ENCODE measurements at places on chromosomes 5 and 9.

- no peak for DNase-seq
Observed at GRCh38 chr9:86303316-86303975, 21.1 kb upstream of the ISCA1 start.

GRCh38 chr9:133572821-133573361, 36.3 kb downstream of the FAM163B start:
- DNase-seq, result no peak

DNA sequence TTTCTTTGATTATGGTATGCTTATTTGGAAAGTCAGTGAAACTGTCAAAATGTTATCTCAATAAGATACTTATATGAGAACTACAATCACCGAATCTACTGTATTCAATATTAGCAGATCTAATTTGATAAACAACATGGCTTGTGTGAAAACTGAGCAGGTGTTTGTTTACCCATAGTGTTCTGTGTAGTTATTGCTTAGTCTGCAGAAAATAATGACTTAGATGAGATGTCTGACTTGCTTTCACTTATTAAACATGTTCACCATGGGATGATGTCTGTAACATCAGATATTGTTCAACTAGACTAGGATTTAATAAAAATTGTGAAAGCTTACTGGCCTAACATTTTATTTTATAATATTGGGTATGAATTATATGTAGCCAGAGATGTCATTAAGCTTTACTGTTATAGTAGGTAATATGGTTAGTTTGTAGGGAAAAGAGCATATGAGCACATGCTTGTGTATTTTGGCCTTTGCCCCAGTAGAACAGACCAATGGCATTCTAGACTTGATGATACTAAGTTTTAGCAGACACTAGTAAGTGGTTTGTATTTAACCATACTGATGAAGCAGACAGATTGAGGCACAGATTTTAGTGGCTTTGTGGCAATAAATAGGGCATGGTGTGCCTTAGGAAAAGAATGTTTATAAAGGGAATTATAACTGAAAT, 16.4 kb downstream of the SUB1 start:
- DNase-seq, result no peak

DNA sequence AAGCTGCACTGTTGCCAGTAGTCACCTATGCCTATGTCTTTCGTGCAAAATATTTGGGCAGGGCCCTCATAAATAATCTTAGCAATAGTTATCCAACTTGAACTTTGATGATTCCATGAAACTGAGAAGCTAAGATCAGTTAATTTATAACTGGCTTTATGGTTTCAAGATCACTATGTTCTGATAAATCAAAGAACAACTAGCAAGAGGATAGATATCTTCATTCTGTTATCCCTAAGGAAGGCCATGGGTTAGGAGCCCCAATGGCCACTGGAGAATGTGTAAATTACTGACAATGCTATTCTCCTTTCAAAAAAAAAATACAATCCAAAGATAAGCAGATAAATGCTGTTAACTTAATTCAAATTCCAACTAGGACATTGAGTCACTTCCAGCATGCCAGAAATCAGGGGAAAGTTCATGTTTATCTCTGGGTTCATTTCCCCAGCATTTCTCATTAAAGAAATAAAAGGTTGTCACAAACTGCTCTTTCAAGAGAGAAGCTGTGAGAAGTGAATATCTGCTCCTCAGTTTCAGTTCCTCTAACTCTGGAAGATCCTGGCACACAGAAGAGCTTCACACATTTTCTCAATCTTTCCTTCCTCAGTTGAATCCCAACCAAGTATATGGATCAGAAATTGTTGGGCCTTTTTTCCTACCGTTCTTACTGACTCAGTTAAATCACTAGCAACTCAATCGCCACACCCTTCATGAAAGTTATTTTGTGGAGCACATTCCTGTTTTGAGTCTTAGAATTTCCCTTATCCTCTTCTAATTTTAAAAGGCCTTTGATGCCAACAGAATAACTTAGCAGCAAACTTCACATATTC, 59.6 kb upstream of the SLC1A1 start:
- no peak for DNase-seq

- DNase-seq, result no peak
Observed at GRCh38 chr9:8622222-8622802, 822.7 kb upstream of the DMAC1 start.

- DNase-seq, result no peak
Observed at GRCh38 chr9:9750719-9751118, 862.1 kb downstream of the PTPRD start.

DNA sequence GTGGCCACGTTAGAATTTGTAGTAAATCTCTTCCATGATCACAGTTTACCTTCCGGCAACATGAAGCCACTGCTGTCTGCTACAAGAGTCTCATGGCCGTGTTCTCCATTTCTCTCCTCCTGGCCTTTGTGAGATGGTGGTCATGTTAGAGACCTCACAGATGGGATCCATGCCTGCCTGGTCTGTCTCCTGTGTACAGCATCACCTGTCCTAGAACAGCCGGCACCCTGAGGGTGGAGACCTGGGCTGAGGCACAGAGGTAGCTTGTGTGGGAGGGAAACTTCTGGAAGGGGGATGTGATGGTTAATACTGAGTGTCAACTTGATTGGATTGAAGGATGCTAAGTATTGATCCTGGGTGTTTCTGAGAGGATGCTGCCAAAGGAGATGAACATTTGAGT, 3.1 kb upstream of the FCN2 start:
- DNase-seq, result no peak

- DNase-seq, result no peak
Observed at GRCh38 chr9:114914139-114914538, 16.3 kb downstream of the TNFSF8 start.

- peak; percentile 59 for DNase-seq
Observed at GRCh38 chr9:130128251-130128650, 44.0 kb upstream of the NCS1 start.

- no peak for DNase-seq
Observed at GRCh38 chr5:103927739-103928138, 365.1 kb upstream of the NUDT12 start.

- no peak for DNase-seq
Observed at GRCh38 chr5:91848453-91848852, 465.3 kb upstream of the ARRDC3 start.

DNA sequence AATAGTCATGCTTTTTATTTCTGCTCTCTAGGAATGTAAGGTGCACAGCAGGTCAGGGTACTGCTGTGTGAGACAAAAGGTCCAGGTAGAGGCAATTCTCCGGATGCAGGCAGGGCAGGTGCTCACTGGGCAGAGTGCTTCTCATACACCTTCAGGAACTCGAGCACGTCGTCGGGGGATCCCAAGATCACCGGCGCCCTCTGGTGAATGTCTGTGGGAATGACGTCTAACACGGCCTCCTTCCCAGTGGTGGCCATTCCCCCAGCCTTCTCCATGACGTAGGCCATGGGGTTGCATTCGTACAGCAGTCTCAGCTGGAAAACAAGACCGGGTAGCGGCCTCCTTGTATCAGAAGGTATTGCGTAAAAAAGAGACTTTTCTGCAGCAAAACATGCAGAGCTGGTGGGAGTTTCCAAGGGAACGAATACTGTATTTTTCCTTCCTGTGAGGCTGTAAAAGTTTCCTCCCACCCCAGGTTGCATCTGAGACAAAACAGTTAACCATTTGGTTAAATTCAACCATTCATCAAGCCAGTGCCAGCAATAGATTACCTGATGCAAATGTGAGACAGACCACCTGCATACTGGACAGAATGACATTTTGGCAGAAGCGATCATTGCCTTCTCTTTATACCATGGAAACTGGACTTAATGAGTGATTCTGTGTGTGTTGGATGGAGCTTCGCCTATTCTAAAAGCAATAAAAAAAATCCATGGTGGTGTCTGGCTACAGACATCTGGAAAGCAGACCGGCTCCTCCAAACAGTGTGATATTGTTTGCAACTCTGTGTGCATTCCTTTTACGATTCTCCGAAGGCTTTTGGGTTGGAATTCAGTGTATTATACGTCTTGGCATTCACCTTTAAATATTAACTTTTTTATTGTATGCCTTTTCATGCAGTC, 9.9 kb upstream of the FBP2 start:
- peak; percentile 71 for DNase-seq
